ENCODE measurements at places on chromosomes 6 and 20.
A peak's percentile ranks its signal among the peaks of the same experiment; 100 is the strongest.

DNA sequence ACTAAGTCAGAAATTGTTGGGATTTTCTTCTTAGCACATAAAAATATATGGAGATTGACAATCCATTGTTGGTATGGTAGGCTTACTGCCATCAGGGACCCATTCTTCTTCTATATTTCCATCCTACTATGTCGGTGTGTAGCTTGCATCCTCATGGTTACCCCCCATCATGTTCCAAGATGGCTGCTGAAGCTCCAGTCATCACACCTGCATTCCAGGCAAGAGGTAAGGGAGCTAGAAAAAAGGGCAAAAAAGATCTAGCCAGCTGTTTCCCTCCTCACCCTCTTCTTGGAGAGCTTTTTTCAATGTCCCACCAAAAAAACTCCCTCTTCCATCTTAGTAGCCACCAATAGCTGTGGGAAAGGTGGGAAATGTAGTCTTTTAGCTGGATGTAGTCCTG is 13.6 kb downstream of the SLC2A10 start:
- H3K27me3 ChIP-seq = no peaks in the 10 kb centered on the region
- H3K36me3 ChIP-seq = peaks cover 8% of the 10 kb centered on the region
- no peaks in the 10 kb centered on the region for H3K4me1 ChIP-seq
- no peak overlapping the region for H3K4me3 ChIP-seq
- no peak overlapping the region for H3K27ac ChIP-seq

DNA sequence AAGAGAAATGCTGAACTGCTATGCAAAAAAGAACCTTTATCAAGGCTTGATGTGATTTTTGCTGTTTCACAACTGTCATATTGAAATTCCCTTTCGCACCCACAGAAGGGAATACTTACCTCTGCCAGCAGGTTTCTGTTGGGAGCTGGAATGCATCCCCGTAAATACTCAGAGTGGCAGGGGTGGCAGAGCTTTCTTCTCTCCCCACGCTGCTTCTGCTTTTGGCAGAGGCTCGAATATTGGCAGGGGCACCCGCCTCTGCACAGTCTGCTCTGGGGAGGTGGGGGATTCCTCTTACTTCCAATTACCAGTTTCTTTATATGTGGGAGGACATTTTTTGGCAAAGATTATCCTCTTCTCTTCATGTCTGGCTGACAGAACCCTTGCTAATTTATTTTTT is 28.4 kb downstream of the TMEM200A start:
- no peaks in the 10 kb centered on the region for H3K27me3 ChIP-seq
- no peaks in the 10 kb centered on the region for H3K4me1 ChIP-seq
- DNase-seq = no peak
- no peaks in the 10 kb centered on the region for H3K36me3 ChIP-seq
- no peak overlapping the region for H3K27ac ChIP-seq

DNA sequence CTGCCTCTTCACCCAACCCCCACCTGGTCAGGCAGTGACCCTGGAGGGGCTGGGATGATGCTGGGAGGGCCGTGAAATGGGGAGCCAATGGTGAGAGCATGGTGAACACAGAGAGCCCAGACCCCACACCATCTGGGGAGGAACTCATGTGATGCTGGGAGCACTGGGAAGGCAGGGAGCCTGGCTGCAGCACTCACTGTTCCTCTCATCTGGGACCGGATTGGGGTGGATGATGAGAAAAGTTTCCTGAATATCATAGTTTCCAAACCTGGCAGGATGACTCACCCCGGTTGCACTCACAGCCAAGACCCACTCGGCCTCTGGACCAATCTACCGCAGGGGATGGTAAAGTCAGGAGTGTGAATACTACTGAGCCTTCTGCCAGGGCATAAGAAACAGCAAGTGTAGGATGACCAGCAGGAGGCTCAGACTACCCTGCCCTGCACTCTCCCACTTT is 21.8 kb downstream of the ULBP1 start:
- H3K36me3 ChIP-seq = no peaks in the 10 kb centered on the region
- peaks cover 2% of the 10 kb centered on the region for H3K4me1 ChIP-seq

DNA sequence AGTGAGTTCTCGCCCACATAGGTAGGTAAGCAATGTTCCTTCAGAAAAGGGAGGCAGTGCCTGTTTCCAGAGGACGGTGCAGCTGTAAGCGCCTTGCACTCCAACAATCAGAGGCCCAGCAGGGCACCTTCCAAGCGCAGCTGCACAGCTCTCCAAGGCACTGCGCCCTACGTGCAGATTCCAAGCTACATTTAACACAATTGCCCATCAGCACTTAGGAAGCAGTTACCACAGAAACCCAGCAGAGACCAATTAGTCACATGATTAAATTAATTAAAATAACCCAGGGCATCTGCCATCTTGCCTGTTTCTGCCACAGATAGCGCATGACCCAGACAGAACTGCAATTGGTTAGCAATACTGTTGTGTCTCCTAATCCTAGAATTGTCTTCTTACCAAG is 65.5 kb downstream of the SOBP start:
- H3K4me3 ChIP-seq = no peak overlapping the region
- H3K4me1 ChIP-seq = no peaks in the 10 kb centered on the region
- DNase-seq = no peak
- H3K27me3 ChIP-seq = no peaks in the 10 kb centered on the region

- DNase-seq = no peak
- H3K4me1 ChIP-seq = peaks cover 4% of the 10 kb centered on the region
- H3K27ac ChIP-seq = peak overlapping the region; percentile 91
- H3K27me3 ChIP-seq = no peaks in the 10 kb centered on the region
- H3K4me3 ChIP-seq = peak overlapping the region; percentile 93
These were observed 392 bp downstream of the PSMB8 start for GRCh38 chr6:32843331-32843978.

DNA sequence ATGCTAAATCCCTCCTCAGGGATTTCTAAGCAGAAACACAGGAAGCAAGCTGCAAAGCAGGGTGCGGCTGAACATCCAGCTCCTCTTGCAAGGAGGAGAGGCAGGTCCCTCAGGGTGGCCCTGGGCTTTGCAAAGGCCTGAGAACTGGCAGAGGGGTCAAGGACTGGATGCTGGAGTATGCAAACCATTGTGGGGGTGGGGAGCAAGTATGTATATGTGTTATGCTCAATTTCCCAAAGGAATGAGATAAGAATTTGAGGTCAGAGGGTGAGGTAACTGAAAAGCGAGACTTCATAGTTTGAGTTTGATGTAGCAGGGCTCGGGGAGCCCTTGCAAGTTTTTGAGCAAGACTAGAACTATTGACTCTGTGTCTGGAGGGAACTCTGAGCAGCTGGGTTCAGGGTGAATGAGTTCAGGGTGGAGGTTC is 11.2 kb downstream of the SLC22A2 start:
- no peak for DNase-seq
- no peak overlapping the region for H3K4me3 ChIP-seq
- no peaks in the 10 kb centered on the region for H3K36me3 ChIP-seq
- no peak overlapping the region for H3K27ac ChIP-seq
- H3K4me1 ChIP-seq = peaks cover 14% of the 10 kb centered on the region
- H3K27me3 ChIP-seq = no peaks in the 10 kb centered on the region

Data from thoracic aorta (tissue), 2 donors.